ENCODE measurements at places on chromosomes 6 and 20.
A peak's percentile ranks its signal among the peaks of the same experiment; 100 is the strongest.

GRCh38 chr6:12026120-12026519, 14.0 kb downstream of the HIVEP1 start:
- DNase-seq, result no peak

- no peak for DNase-seq
These were observed 48.4 kb upstream of the FRMD1 start for GRCh38 chr6:168127384-168127868.

- DNase-seq, result no peak
These were observed 49.7 kb downstream of the FIG4 start for GRCh38 chr6:109740787-109741186.

GRCh38 chr20:33211817-33212424, 5.2 kb upstream of the BPIFA3 start:
- peak; percentile 84 for DNase-seq

- no peak for DNase-seq
These were observed 21.8 kb upstream of the NAA20 start for GRCh38 chr20:19995220-19995863.

- no peak for DNase-seq
These were observed 225.5 kb downstream of the HDGFL1 start for GRCh38 chr6:22794844-22795243.

DNA sequence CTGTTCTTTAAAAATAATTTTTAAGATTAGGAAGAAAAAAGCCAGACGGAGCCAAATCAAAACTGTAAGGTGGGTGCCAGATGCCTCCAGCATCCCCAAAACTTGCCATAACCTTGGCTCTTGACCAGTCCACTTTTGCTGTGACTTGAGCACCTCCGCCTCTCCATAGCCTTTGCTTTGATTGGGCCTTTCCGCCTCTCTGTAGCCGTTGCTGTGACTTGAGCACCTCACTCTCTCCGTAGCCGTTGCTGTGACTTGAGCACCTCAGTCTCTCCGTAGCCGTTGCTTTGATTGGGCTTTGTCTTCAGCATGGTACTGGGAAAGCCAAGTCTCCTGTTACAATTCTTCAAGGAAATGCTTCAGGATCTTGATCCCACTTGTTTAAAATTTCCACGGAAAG, 73.0 kb downstream of the YTHDF1 start:
- DNase-seq, result no peak

DNA sequence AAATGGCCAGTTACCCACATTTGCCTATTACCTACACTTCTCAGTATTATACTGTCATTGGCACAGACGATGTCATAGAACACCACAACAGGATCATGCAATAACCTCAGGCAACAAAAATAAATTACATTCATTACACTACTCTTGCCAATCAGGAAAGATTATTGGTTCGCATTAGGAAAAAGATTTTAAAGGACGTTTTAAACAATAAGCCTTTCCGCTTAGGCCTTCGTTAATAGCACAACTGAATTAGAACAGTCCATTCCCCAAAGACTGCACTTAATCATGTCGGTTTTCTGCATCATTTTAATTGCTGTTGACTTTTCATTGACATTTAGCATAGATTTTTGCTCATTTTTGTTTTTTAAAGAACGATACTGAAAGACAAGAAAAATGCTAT, 912 bp upstream of the SENP6 start:
- DNase-seq, result no peak

GRCh38 chr20:6739406-6739805, 28.1 kb upstream of the BMP2 start:
- no peak for DNase-seq

- no peak for DNase-seq
These were observed 31.9 kb downstream of the NSFL1C start for GRCh38 chr20:1434571-1435336.

- peak; percentile 26 for DNase-seq
These were observed 34.0 kb upstream of the BMP6 start for GRCh38 chr6:7691675-7692452.

DNA sequence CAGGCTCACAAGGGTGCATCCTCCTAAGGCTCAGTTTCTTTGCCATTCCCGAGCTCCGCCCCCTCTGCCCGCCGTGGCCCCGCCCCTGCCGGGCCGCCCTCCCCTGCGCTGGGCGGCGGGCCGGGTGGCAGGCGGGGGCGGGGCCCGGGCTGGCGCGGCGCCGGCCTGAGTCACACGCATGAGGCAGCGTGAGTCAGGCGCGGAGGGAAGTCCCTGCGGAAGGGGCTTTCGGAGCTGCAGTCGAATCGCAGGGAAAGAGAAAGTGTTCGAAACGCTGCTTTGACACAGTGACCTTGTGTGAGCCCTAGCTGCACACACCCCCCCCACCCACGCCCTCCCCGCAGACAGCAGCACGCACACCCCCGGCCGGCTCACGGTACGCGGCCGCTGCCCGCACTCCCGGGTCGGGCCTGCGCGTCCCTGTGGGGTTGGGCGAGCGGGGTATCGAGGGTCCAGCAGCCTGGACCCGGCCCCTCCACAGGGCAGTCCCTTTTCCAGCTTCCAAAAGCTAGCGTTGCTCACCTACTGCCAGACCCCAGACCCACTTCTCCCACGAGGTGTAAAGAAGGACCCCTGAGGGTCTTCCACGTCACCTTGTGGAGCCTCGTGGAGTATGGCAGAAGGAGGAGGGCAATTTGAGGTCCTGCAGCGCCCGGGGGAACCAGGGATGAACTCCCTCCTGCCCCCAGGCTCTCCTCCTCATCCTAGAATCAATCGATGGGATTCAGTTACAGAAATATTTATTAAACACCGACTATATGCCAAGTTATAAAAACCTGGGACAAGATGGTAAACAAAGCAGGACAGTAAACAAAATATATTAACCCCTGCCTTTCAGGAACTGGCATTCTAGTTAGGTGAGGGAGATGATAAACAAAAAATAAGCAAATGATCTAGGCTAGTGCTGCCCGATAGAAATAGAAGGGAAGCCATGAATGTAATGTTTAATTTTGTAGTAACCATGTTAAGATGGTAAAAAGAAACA, 12.4 kb upstream of the HMGA1 start:
- peak; percentile 81 for DNase-seq

Measured in HuH-7 (cell line).